ENCODE measurements at places on chromosomes 1 and 21.

- no peak for DNase-seq
These were observed 202.3 kb downstream of the HIVEP3 start for GRCh38 chr1:41716188-41717130.

- no peak for DNase-seq
These were observed 39.8 kb downstream of the ASTN1 start for GRCh38 chr1:177124577-177125278.

DNA sequence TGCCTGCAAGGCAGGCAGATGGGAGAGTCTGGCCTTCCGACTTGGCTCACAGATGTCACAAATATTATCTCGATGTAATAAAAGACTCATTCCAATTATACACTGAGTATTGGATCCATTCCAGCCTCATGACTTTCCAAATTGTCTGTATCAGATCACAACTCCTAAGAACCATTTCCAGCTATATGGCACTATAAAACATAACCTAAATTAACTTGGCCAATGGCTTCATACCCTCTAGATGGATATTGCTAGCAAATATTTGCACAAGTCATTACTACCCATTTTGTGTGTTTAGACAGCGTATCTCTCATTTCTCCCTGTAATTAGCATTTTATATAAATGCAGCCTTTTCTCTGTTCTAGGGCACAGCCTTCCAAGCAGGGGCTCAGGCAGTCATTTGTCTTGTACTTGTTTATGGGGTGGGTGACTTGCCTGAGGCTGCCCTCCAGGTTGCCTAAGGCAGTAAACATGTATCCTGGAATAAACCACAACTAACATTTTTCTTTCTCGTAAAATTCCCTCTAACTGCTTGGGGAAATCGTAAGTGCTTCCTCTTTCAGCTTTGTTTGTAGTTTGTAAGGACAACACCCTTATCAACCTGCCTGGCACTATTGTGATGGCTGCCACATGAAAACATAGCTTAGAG is 70.6 kb upstream of the KCNJ6 start:
- DNase-seq, result peak; percentile 6

GRCh38 chr1:61084491-61085031 is 2.2 kb downstream of the NFIA start:
- DNase-seq, result no peak

- DNase-seq, result no peak
These were observed 143.9 kb downstream of the HS2ST1 start for GRCh38 chr1:87058343-87058649.

GRCh38 chr1:66747501-66747900 is 4.8 kb upstream of the DYNLT5 start:
- no peak for DNase-seq

GRCh38 chr21:32958288-32959002 is 67.3 kb upstream of the OLIG2 start:
- no peak for DNase-seq

DNA sequence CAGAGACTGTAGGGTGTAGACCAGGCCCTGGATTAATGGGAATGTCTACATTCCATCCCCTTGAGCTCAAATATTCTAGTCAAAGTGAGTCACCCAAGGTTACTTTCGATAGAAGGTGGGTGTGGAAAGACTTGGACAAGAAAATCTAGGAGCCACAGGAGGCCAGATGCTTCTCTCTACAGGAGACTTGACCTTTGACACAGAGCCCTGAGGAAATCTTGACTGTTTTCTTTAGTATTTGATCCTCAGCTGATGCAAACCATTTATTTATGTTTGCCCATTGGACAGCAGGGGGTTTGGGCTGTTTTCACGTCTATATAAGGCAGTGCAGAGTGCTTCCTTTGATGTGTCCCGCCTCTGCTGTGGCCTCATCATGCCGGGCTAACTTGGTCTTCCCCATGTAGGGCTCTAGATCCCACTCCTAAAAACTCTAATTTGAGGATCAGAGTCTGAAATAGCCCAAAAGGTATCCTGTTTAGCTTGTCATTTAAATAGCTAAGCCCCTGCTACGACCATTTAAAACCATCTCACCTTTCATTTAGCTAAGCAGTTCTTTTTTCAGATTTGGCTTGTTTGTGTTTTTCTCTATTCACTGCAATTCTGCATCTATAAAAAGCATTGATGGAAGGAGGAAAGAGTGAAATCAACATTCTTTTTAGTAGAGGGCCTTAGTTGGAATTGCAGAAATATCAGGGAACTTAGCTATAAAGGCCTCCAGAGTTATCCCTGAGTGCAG is 15.5 kb upstream of the MAP3K7CL start:
- no peak for DNase-seq

GRCh38 chr1:202160377-202160940 is at the start of gene PTPN7:
PTPN7 (minus strand) TSS chr1:202160602; CDS start chr1:202159402, 1,200 bp downstream.
- no peak for DNase-seq

DNA sequence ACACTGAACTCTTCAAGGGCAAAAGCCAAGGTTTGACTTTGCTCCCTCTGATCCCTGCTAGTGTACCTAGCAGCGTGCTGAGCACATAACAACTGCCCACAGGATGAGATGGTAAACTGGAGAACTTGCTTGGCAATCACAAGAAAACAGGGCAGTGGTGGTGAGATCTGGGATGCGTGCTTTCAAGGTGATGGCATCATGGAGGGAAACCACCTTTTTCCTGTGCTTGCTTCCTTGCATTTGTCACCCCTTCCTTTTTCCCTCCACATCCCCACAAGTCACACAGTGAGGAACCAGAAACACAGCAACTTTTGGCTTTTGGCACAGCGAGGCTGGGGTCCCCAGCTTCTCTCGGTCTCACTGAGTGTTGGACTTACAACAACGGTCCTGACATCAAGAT is 31.4 kb upstream of the BECN2 start:
- DNase-seq, result no peak

- DNase-seq, result no peak
These were observed 16.8 kb downstream of the FLG2 start for GRCh38 chr1:152343006-152343405.

DNA sequence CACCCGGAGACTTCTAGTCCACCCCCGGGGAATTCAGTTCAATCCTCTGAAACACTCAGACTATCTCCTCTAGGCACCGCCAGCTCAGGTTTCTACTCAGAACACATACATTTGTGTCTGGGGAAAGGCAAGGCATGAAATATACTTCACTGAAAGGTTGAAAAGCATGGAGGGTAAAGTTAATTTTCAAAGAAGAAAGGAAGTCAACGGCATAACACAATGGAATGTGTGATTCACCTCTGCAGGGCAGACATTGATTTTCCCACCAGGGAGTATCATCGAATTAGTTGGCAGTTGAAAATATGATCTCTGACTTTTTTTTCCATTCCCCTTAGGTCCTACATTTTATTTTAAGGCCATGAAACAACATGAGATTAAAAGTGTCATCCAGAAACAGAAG is 669.4 kb downstream of the SMYD3 start:
- DNase-seq, result no peak

Measured in NCI-H526 treated with DMSO at 0.1 percent for 48 hours (cell line).